ENCODE measurements at places on chromosomes 11 and 22. TPM values are rescaled to one million over a fixed set of nuclear protein-coding genes. Genes with fewer than 3 reads are reported as not detected.

GGT5 gene
- total RNA-seq: 47.7 TPM

APOL2 gene
- total RNA-seq: 77.0 TPM

GLYATL1 gene
- total RNA-seq: not detected

C11orf42 gene
- not detected for total RNA-seq

OR5B21 gene
- total RNA-seq: not detected

SLC6A5 gene
- total RNA-seq: not detected

DNA sequence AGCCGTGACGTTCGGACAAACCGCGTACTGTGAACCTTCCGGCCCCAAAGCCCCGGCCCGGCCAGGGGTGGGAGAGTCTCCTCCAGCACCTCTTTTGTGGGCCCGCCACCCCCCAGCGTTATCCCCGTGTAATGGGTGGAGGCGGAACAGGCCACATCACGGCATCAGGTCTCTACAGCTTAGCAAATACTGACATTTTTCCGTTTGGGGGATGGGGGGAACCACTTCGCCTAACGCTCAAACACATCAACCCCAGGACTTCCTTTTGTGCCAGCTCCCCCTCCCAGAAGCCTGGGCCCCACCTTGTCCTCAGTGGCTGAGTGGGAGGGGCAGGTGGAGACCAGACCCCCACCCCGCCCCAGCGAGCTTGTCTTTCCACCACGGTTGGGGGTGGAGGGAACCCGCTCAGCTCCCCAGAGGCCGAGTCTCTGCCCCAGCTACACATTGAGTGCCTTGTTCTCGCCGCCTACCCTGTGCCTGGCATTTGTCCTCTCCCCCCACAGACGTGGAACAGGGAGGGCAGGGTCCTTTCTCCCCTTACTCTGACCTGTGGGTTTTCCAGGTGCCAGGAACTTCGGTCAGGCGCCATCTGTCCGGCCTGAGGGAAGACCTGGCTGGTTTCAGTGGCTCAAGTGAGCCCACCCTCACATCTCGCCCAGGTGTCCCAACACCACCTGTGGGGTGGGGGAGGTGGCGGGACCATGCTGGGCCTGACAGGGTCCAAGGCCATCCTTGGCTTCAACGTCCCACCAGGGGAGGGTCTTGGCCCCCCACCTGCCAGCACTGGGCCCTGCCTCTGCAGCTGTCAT, 29.6 kb downstream of the SBF1 start:
- no peak for DNase-seq

DNA sequence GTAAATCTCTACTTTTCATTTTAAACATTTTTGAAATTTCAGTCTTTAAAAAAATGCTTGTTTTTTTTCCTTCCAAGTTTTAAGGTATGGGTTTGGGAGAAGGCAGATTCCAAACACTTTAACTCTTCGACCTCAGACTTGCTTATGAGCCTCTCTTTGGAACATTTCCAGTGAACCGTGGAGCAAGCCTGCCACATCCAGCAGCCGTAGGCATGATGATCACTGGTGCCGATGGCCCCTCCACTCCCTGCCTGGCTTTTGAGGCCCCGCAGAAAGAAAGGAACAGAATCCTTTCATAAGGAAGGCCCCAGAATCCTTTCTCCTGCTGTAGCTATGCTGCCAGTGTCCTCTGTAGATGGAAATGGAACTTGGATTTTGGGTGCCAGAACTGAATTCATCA, 50.7 kb downstream of the BMAL1 start:
- no peak for DNase-seq

DNA sequence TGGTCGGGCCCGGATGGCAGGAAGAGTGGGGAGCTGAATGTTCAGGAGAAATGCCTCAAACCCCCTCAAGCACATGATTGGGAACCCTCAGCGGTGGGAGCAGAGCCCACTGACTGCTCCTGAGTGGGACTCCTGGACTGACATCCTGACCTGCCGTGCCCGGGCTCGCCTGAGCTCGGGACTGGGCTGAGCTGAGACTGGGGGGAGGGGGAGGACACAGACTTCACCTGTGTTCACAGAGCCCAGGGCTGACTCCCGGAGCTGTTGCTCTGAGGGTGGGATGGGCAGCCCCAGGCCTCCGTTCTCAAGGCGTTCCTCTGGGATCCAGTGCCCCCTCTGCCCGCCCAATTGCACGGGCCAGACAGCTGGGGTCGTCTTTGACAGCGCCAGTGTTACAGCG, 24.6 kb downstream of the DAGLA start:
- no peak for DNase-seq

GRCh38 chr11:124202951-124203350, 19.8 kb downstream of the OR10D3 start:
- DNase-seq: no peak

DNA sequence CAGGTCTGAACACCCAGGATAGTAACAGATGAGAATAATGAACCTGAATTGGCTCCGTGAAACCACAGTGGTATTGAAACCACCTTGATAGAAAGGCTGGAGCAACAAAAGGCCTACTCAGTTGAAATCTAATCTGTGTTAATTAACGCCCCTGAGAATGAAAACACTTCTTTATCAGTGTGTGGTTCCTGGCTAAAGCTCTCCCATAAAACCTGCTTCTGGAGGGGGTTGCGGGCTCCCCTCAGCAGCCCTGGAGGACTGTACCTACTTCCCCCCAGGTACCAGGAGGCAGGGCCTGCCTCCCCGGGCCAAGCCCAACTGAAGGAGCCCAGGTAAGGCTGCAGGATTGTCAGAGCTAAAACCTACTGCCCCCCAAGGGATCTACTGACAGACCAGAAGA, 54.6 kb downstream of the PLEKHA7 start:
- no peak for DNase-seq

DNA sequence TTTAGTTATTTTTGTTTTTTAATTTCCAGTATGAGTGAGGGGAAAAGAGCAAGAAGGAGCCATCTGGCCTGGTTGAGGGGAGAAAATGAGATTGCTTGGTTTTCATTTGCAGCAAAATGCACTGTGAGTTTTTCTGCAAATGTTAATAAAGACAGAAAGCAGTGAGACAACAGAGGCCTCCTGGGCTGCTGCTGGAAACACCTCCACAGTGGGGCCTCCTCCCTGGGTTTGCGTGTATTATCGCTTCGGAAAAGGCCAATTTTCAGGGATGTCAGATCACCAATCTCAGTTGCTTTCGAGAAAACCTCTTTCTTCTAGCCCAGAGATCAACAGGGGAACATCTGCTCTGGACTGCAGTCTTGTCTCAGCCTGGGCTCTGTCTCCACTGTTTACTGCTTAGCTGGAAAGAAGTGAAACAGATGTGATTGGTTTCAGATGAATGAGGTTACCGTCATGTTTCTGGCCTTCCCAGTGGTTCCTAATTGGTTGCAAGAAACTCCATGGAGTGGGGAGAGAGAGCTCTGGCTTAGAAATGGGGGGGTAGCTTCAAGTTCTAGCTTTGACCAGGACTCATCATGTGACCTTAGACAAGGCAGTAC, 17.3 kb downstream of the TSPAN18 start:
- DNase-seq: no peak

DNA sequence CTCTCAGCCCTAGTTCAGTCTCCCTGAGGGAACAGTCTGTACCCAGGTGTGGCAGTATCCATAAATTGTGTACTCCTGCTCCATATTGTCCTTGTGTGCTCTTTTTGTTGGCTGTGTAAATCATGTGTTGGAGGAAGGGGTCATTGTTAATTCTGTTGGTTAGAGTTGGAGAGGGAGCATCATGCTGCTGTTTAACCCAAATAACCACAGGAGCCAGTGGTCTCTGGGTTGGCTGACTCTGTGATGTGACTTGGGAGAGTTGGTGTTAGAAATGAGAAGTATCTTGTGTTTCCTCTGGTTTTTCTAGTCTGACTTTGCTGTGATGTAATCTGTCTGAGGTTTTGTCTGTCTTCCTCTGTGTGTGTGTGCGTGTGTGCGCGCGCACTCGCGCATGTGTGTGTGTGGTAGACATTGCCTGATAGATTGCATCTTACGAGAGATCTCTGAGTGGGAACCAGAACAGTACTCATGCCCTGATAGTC, 30.5 kb downstream of the CTNND1 start:
- peak; percentile 41 for DNase-seq

DNA sequence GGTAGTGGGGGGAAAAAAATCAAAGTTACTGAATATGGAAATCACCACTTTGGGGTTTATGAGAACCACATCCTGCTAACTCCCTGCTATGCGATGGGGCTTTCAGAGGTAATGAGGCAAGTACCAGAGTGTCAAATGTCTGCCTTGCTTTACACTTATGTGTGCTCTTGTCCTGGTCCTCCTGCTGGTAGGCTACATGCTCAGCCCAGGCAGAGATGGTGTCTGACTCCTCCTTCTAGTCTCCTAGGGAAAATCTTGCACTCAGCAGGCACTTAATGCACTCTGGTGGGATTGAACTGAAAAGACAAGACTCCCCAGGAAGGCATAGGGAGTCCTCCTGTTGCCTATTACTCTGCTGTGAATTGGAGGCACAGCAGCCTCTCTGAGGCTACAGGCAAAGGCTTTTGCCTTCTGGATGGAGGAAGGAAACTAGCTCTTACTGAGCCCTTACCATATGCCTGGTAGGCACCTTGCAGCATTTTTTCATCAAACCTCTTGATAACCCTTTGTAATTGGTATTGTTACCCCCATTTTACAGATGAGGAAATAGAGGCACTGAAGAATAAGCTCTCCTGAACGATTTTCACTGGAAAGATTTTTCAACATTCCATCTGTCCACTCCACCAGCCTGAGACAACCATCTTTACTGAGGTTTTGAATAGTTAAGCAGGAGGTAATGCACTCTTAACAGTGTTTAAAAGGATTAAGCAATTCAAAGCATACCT, 132.1 kb upstream of the PAX6 start:
- no peak for DNase-seq

DNA sequence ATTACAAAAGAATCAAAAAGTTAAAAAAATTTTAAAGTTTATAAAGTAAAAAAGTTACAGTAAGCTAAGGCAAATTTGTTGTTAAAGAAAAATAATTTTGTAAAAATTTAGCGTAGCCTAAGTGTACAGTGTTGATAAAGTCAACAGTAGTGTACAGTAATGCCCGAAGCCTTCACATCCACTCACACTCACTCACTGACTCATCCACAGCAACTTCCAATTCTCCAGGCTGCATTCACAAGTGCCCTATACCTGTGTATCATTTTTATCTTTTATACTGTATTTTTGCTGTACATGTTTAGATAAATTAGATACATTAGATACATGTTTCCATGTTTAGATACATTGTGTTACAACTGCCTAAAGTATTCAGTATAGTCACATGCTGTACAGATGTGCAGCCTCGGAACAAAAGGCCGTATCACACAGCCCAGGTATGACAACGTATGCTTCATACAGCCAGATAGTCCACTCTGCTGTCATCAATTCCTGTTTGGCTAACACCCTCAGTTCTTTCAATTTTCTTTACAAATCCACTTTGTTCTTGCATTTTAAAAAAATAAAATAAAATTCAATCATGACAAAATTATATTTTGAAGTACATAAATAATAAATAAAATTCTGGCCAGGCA, 80.7 kb downstream of the RBFOX2 start:
- no peak for DNase-seq

DNA sequence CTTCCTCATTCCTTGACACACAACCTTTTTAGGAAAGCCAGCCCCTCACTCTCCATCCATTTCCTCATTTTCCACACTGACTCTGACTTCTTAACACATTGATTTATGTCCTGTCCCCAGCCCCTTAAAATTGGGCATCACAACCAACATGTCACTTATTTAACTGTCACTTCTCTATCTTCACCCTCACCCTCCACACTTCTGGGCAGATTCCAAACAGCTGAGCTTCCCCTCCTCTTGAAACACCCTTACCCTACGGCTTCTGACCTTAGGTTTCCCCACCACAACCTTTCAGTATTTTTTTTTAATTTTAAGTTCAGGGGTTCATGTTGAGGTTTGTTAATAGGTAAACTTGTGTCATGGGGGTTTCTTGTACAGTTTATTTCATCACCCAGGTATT, 696.3 kb downstream of the DLG2 start:
- no peak for DNase-seq

DNA sequence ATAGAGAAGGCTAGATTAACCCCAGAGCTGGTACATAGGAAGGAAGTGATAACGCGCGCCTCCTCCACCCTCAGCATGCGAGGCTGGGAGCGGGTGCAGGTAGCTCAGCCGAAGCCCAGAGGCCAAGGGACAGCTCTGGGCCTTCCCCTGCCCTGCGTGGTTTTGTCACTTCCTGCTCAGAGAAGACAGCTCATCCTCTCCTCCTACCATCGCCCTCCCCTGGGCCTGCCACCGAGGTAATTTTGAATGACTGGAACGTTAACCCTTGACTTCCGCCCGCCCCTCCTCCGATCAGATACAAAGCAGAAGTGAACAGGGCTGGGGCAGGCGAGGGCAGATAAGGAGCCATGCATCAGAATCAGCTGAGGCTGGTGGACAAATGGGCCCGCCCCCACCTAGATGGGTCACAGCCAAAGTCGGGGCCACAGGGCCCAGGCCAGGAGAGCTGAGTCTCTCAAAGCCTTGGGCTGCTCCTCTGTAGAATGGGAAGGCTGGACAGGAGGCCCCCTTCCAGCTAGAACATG, 1.6 kb downstream of the RAC2 start:
- no peak for DNase-seq

DNA sequence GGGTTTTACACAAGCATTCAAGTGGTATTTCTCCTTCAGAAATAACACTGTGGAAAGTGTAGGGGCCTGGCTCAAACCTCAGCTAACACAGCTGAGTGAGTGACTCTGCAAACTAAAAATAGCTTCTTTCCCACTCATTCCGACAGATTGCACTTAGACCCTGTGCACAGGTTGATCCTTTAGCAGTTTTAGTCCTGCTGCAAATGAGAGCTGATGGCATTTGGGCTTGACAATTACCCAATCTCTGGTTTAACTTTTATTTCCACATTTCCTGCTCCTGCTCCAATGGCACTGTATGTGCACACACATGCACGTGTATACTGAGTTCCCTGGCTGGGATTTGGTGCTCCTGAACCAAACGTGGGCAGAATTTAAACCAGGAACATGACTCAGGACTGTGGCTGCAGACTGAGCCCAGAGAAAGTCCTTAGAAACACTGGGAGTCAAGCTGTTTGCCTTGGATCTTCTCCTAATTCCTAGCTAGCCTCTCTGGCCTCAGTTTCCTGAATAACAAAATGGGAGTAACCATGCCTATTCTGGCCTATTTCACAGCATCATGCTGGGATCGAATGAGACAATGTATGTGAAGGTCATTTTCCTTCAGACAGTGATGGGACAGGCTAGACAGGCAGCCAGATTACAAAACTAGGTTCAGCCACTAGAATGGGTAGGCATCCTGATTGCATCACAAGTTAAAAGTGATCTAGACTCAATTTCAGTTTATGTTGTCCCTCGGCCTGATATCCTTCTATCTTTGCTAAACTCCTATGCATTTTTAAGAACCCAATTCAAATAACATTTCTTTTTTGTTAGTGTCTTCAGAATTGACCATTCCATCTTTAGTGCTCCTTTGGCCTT, 58.2 kb downstream of the SERGEF start:
- no peak for DNase-seq

Measured in omental fat pad (tissue), 4 donors.